ENCODE measurements at places on chromosomes 12 and 14.

GRCh38 chr12:54001283-54002187 lies 1.6 kb downstream of the HOXC9 start:
- no peak for DNase-seq

DNA sequence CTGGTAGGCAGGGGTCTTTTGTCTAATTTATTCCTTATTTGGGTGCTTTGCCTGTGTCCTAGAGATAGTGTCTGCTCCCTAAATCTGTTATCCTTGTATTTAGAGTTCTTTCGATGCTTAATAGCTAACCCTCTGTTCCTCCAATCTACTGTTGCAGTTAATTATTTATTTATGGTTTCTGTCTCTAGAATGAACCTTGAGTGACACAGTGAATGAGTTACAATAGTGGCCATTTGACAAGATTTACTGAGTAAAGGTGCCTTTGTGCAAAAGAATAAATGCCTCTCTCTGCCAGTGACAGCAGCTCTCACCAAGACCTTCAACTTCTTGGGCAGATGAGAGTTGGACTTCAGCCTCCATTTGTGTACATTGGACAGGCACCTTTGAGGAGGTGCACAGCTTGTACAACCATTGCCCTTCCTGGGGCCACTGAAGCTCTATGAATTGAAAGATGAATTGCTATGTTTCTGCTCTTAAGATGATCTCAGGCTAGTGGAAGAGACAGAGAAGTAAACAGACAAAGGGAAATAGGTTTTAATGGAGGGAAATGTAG lies 165.9 kb downstream of the DERA start:
- no peak for DNase-seq

DNA sequence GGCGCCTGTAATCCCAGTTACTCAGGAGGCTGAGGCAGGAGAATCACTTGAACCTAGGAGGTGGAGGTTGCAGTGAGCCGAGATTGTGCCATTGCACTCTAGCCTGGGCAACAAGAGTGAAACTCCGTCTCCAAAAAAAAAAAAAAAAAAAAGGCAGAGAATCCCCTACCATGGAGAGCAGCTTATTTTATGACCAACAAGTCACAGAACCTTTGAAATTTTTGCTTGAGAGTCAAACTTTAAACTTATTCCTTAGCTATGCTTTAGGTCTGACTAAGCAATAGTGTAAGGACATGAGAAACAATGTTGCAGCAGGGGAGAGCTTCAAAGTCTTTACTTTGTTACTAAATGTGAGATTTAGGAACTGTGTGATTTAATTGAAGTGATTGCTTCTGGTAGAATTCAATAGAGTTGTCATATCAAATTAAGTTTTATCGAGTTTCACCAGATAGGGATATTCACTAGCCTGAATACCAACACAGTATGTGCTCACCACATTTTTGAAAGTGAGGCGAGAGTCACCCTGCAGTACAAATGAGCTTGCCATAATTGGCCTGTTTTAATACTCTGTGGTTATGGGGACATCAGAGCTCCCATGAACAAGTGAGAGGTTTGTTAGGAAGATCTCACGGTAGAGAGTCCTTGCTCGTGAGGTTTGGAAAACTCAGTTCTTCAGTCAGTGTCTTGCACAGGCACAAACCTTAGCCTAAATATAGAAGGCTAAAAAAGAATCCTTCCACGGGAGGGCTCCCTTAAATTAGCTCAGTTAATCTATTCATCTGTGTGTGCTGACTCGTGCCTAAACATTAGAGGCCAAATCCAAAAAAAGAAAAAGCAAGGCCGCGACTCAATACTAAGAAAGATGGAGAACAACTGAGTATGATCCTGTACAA lies 108.6 kb downstream of the SAMD4A start:
- DNase-seq = no peak

- no peak for DNase-seq
Observed at GRCh38 chr12:87311206-87311605, 718.0 kb downstream of the C12orf50 start.

DNA sequence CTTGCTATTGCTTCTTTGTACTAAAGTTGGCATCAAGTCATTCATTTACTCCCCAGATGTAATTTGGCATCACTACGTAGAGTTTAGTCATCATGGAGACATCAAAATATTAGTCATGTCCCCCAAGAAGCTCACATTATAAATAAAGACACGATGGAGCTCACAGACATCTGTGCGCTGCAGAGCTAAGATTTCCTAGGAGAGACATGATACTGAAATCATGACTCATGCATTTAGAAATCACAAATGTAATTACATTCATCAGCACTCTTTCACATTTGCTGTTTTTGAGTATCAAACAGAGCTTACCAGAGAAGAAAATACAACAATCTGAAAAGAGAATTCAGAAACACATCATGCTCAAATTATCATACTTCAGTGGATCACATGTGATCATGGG lies 169.8 kb downstream of the LRIG3 start:
- peak; percentile 95 for DNase-seq

GRCh38 chr14:43877351-43877960 lies 629.6 kb downstream of the FSCB start:
- no peak for DNase-seq

DNA sequence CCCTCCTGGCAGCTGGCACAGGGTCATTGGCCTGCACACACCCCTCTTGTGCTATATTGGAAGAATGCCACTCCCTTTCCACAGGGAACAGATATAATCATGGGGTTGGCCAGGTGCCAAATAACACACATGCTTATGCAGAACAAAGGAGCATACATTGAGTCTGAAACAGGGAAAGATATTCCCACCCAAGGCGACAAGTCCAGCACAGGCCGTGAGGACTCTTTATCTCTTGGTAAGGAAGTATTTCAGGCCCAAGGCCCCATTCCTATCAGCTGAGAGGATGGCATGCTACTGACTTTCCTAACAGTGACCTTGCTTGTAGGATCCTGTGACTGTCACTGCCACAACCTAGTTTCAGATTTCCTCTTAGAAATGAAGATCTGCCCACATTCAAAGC lies 59.0 kb upstream of the STXBP6 start:
- no peak for DNase-seq

DNA sequence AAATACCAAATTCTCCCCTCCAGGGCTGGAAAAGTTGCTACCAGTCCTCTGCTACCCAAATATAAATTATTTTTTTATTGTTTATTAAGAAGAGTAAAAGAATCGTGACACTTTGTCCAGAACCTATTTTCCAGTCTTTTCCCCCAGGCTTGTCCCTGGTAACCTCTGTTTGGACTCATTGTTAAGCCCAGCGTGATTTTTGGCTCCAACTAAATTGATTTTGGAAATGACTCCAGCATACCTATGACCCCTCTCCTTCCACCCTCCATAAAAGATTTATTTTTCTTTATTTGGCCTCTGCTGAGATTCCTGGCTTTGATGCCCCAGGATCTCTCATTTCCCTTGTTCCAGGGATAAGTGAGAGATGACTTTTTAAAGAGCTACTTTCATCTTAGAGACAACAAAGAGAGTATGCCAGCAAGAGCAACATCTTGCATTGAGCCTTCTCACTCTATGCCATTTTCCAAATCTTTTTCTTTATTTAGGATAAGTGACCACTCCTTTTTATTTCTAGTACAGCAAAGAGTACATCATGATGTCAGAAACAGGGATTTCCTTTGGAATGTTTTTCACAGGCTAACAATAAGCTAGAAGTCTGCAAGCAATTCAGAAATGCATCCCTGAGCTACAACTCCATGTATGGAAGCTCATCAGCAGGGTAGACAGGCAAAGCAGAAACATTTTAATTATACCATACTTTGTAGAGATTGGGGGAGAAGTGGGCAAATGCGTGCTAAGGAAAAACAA lies 75.8 kb downstream of the DAD1 start:
- no peak for DNase-seq

GRCh38 chr12:120134307-120134980 lies 17.9 kb upstream of the RAB35 start:
- no peak for DNase-seq

DNA sequence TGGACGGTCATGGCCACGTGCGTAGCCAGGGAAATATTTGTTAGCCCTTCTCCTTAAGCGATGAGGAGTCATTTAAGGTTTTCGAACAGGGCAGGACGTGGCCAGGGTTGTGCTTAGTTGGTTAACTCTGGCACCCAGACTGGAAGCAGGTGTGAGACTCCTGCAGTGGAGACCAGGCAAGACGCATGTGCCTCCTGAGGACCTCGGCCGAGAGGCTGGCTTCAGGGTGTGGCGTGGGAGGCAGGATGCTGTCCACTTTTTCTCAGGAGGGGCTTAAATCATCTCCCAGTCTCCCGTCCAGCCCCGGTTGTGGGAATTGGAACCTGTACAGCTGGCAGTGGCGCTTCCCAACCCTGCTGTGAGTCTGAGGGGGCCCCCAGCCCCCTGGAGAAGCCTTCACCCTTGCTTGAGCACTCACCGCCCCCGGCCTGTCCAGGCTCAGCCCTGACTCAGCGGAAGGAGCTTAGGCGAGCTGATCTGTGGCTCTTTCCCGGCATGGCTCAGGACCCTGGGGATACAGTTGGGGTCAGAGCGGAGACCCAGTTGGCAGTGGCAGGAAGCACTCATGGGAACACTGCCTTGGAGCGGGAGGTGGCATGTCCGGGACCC lies 46.3 kb upstream of the TSPAN9 start:
- DNase-seq = no peak

DNA sequence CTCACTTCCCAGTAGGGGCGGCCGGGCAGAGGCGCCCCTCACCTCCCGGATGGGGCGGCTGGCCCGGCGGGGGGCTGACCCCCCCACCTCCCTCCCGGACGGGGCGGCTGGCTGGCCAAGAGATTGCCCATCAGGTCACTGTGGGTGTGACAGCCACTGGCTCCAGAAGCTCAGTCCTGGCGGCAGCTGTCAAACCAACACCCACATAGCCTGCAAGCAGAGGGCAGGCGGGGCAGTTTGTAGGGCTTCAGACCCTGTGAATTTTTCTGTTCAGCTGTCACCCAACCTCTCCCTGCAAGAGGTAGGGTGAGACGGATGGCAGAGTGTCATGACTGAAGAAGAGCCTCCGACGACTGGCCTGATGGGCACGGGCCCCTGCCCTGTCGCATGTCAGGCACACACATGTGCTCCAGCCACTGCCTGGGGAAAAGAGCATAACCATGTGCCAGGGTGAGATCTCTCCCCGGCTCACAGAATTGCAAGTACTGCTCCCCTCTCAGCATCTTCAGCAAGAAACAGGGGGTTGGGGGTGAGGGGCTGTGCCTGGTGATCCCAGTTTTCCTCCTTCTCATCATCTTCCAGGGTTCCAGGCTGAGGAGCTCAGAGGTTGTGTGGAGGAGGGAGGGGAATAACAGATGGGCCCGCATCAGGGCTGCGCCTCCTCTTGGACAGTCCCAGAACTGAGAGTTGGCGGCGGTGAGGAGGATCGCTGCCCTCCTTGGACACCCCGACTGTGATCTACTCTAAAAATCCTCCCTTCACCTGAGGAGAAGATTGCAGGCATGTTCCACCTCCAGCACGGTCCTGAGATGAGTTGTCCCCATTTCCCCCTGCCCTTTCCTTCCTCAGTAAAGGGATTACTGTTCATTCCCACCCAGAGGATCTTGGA lies 11.2 kb upstream of the PRPH start:
- DNase-seq = no peak

DNA sequence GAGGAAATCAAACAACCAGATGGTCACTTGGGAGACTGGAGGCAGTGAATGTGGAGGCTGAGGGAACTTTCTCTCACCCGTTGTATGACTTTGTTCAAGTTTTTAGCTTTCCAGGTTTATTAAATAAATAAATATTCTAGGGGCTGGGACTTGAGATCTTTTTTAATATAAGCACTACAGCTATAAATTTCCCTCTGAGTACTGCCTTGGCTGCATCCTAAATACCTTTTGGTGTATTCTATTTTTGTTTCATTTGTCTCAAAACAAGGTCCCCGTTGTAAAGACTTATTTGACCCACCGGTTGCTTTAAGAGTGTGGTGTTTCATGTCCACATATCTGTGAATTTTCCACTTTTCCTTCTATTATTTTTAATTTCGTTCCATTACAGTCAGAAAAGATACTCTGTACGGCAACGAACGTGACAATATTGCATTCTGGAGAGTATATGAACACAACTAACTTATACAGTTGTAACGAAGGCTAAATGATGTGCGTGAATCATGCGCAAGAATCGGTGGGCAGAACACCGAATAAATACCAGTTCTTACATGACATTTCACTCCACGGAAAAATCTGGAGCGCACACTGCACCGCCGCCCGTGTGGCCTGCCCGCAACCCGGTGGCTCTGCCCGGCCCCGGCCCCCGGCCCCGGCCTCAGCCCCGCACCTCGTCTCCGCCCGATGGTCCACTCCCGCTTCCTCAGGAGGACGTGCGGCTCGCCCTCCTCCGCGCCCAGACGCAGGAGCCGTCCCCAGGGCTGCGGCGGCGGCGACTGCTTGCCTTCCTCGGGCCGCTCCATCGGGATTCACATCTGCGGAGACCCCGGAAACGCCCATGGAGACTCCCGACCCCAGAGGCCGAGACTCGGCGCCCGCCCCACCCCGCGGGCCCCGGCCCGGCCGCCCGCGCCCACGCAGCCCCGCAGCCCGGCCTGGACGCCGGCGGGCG lies 602 bp downstream of the CHFR start:
- peak; percentile 36 for DNase-seq

DNA sequence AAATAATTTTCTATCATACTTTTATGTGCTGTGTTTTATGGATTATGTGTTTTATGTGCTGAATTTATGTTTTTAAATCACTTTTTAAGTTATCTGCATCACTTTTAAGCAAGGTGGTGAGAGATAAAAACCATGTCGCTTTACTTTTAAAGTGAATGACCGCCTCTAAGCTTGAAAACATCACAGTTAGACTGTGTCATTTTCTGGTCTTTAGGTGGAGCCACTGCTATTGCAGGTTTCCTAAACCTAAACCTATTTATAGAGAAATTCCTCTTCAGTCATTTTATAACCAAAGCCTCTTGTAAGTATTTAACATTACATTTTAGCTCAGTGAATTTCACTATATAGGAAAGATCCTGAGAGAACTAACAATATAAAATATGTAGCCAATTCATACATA lies 21.0 kb upstream of the MDM2 start:
- no peak for DNase-seq

- DNase-seq = peak; percentile 87
Observed at GRCh38 chr12:126772171-126772864, 1494.7 kb upstream of the TMEM132C start.

DNA sequence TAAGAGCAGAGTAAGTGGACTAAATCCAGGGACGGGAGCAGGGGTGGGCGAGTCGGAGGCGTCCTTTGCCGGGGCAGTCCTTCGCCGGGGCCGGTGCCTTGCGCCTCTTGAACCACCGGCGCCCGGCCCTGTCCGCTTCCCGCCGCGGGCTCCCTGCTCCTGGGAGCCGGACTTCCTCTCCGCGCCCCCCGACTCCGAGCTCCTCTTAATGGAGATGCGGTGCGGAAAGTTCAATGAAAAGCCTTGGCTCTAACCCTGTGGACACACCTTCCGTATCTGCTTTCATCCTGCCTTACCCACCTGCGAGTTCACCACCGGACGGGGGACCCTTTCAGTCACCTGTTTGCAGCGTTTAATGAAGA lies 412 bp downstream of the FGFR1OP2 start:
- no peak for DNase-seq
